GM12891 (cell line): ENCODE measurements at places on chromosomes 2 and 18.

DNA sequence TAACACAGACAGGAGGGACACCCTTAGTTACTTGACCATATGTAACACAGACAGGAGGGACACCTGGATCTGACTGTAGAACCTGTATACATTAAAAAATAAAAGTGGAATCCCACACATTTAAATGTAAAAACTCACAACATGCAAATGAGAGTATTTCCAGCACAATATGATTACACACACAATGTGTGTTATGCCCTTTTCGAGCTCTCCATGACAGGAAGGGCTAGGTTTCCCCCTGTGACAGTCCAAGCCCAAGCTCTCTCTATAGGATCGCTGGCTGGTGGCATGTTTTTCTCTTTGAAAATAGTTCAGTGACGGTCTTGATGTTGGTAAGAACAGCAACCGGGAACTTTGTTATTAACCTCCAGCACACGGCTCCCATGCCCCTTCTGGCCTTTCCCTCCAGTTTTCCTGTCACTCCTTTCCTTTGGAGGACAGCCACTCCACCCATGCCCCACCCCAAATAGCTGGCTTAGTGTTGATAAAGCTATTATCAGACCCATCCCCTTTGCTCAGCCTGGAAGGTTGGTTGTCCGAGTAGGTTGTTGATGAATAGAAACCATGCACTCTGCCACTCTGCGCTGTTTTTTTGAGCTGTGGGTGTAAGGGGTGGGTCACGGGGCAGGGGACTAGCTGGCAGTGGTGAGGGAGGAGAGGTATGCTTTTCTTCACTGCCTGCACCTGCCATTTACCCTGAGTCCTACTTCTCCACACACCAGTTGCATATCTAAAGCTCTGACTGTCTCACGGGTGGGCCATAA lies 2.7 kb downstream of the RASGRP3 start:
- no peak for DNase-seq

GRCh38 chr2:84654414-84654813 lies 138.1 kb downstream of the DNAH6 start:
- DNase-seq: no peak

DNA sequence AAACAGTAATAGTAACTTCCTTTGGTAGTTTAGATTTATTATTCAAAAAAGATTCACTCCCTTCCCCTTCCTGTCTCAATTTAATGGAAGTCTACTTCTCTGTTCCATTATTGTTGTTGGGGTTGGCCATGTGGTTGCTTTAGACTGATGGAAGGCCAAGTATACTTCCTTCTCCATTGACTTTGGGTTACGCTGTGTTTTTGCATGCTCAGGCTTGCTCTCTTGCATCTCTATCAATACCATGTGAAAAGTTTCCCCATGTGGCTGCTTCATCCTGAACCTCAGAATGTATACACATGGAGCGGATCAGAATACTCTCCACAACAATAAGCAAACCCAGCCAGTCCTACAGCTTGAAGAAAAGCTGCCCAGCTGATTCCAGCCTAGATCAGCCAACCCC lies 20.3 kb downstream of the CFAP210 start:
- DNase-seq: no peak

DNA sequence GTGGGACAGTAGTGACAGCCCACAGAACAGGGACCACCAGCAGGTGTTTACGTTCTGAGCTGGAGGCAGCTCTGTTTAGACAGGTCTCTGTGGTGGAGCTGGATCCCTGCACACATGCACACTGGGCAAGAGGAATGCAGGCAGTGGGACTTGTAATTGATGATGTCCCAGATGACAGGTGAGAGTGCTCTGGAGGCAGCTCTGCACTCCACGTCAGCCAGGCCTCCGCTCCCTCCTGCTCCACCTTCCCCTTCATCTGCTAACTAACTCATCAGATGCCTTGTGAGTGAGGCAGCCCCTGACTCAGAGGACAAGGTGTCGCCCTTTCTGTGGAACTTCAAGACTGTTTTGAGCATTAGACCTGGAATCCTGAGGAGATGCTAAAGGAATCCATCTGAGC lies 53.2 kb downstream of the SH3YL1 start:
- no peak for DNase-seq

GRCh38 chr18:8424917-8425725 lies 184.1 kb upstream of the RAB12 start:
- DNase-seq: no peak

GRCh38 chr2:40513201-40513600 lies 61.3 kb upstream of the SLC8A1 start:
- no peak for DNase-seq

- DNase-seq: no peak
Measured at GRCh38 chr2:220005362-220005761, 377.9 kb downstream of the SLC4A3 start.

- no peak for DNase-seq
Measured at GRCh38 chr2:207075456-207075855, 90.3 kb downstream of the KLF7 start.

DNA sequence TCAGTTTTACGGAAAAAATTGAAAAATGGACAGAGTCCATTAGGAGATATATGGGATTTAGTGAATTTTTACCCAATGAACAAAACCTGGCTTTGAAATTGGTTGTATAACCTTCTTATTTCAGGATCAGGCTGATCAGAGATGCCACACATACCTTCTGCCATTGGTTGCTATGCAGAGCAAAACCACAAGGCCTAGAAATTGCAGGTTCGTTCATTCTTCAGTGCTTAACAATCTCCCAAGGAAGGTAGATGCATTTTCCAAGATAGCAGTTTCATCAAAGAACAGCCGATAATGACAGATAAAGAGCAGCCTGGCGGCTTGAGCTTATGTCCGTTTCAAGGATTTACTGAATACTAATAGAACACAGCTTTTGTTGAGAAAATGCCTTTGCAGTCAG lies 868.8 kb downstream of the EPHA4 start:
- no peak for DNase-seq

DNA sequence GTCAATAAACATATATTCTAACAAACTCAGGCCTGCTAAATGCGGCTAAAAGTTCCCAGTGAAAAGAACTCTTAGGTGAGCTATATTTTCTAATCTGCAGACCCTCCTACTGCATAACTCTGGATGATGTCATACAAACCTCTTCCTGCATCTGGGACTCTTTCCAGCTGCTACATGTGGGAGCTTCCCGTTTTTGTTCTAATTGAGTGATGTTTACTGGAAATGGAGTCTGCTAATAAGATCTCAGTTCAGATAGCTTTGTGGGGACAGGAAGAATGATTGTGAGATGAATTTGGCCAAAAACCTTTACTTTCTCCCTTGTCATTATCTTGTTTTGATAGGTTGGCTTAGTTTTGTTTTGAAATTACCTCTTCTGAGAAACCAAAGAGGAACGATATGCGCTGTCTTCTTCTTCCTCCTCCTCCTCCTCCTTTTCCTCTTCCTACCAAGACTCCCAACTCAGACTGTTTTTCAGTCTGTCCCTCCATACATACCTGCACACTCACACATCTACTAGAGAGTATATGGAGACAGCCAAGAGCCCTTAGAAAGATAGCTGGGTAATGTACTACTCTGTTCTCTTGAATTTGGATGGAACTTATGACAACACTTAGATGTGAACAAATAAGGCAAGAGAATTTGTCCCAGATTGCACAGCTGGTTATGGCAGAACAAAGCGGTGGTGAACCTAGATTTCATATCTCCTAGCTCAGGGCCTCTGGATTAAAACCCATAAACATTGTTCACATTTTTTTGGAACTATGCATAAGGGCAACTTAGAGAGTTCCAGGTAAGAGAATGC lies 39.8 kb upstream of the AAK1 start:
- no peak for DNase-seq

- no peak for DNase-seq
Measured at GRCh38 chr2:40304340-40304739, 147.6 kb downstream of the SLC8A1 start.

DNA sequence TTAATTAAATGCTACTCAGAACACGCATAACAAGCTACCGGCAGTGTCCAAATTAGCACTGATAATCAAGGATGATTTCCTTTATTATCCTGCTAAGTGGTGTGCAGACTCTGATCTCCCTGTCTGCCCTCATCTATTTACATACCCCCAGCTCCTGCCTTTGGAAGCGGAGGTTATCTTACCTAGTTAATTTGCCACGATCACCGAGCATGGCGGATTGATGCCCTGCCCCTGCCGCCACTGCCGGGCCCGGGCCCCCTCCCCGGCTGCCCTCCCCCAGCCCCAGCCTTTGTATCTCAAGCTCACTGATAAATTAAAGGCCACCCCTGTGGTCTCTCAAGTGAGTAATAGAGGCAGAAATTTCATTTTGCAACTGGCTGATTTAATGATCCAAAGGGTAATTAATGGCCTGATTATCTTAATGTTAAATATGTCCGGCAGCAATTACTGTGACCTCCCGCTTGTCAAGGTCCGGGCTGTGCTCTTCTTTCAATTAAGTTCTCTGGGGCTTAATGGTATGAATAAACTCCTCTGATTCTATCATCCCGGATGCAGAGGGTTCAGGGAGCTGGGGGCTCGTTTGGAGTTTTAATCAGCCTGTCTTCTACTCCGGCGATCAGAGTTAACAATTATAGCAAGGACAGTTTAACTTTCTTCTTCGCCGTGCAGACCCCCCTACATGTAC lies 113.4 kb downstream of the GBX2 start:
- DNase-seq: no peak

- DNase-seq: no peak
Measured at GRCh38 chr2:195561116-195561921, 95.7 kb upstream of the SLC39A10 start.

DNA sequence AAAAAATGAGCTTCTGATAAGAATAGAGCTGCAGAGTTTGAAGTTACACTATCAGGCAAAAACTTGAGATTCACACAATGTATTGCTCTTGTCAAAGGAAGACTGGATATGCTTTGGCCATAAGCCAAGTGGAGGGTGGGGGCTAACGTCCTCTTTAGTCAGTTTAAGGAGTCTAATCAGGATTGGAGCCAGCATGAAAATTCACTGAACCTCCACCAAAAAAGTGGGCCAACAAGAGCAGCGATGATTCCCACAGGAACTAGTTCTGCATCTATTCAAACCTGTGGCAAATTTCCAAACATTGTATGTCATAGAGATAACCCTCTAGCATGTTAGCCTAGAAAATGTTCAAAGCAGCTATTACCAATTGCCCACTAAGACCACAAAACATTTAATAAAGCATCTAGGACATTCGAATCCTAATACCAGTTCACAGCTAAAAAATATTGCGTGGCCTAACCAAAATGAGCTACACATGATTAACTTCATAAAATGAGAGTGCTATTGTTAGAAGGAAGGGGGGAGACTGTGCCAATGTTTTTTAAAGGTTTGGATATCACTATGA lies 43.5 kb upstream of the TMEM247 start:
- no peak for DNase-seq

GRCh38 chr2:131369954-131370353 lies 6.0 kb upstream of the RAB6D start:
- no peak for DNase-seq

DNA sequence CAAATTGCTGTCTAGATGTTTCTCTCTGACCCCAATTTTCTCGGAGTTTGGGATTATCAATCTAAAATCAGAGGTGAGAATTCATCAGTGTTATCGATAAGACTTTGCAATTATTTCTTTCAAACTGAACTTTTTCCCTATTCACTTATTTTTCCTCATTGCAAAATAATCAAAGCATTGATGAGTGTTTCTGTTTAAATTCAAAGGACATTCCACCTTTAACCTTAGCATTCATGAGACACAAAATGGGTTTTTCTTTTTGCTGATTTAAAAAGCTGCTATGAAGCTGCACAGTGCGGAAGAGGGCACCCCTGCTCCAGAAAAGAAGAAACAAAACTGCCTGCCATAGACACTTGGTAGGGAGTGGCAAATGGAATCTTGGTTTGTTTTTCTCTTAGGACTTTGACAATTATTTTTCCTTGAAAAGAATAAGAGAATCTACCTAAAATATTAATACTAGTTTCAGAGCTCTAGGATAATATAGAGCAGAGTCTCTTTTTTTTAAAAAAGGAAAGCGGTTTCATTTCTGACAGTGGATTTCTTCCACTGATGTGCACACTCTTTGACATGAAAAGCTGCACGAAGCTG lies 203.4 kb downstream of the TGIF1 start:
- no peak for DNase-seq

DNA sequence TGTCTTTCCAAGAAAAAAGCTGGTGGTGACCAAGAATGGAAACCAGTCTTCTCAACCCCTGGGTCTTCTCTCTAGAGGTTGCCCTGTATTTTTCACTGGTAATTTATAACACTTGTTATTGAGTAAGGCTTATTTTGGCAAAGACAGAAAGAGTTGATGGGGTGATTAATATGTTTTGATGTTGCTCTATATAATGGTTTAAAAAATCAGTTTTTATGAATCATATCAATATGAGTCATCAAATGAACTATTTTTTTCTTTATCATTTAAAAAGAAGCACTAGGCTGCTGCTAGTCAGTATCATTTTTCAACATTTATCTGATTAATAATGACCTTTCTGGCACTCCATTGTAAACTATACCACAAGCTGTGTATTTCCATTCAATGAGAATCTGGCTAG lies 1142.2 kb downstream of the LRP1B start:
- no peak for DNase-seq

DNA sequence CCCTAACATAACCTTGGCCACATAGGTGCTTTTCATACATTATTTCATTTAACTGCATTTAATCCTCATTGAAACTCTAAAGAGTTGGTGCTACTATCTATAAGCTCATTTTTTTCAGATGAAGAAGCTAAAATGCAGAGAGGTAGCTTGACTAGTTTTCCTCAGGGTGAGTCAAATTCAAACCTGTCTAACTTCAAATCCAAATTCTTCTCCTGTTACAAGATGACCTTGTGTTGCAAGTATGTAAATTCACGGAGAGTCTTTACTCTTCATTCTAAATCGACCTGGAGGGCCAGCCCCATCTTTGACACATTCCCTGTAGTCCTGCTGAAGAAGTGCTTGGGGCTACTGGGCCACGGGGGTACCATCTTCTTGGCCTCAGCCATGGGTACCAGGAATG lies 8.2 kb upstream of the SETBP1 start:
- DNase-seq: no peak

DNA sequence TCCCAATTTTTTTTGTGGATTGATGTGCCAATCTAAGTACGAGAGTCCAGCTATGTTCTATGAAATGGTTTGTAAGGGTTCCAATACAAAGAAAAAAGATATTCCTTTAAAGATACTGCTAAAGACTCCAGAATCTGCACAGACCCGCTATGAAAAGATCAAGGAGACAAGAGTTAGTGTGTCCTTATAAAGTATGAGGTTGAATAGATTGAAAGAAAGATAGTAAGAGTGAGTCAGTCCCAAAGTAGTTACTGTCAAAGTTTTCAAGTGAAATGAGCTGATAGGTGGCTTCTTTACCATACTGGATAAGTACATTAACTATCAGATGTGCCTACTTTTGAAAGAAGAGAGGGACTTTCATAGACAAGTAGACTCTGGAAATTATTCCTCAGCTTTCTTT lies 17.9 kb upstream of the EHBP1 start:
- no peak for DNase-seq

DNA sequence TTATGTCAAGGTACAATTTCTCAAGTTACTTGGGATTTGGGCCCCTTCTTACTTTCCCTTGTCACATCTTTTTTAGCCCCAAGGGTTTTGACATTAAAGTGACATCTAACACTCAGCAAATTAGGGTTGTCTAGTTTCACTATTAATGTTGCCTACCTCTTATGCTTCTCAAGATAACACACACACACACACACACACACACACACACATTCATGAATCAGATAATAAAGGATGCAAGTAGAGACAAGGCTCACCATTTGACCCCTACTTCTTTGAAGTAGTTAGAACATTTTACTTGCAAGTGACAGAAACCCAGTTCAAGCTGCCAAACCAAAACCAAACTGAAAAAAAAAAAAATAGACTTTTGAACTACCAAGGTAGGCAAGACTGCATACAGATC lies 138.8 kb downstream of the TRIB2 start:
- DNase-seq: no peak

- no peak for DNase-seq
Measured at GRCh38 chr2:219961947-219962498, 334.6 kb downstream of the SLC4A3 start.

- DNase-seq: no peak
Measured at GRCh38 chr2:239275044-239275685, 125.7 kb downstream of the HDAC4 start.
